ENCODE measurements at places on chromosomes 2 and 18.

DNA sequence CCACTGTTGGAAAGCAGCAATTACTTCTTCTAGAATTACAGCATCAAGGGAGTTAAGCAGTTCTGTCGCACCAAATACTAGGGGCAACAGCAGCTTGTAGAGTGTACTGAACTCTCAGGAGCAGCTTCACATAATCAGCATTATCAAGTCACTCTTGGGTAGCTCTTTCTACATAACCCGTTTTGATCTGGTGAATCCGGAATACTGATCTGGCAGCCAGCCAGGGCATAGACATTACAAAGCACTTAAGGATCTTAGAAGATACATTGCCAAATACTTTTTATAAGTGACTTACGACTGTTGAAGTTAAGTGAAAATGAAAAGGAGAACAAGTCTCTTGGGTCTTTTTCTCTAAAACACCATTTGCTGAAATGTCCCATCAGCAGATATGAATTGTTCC is 73.2 kb upstream of the NETO1 start:
- DNase-seq, result no peak

DNA sequence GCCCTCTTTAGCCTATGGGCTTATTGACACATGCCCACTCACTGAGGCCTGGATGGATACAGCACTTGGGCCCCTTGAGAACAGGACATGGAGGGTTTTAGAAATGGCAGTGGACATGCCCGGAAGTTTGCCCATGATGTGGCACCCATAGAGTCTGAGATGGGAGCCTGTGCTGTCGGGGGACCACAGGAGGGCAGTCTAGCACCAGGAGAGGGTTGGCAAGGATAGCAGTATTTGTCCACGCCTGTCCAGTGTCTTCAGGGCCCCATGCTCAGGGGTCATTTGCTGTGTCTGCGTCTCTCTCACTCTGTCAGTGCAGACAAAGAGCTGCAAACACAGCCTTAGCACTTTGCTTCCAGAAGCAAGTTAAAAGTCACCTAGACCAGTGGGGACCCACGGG is 48.7 kb downstream of the IL1RL2 start:
- DNase-seq, result no peak

GRCh38 chr18:11037533-11038240 is 111.7 kb downstream of the PIEZO2 start:
- DNase-seq, result no peak

DNA sequence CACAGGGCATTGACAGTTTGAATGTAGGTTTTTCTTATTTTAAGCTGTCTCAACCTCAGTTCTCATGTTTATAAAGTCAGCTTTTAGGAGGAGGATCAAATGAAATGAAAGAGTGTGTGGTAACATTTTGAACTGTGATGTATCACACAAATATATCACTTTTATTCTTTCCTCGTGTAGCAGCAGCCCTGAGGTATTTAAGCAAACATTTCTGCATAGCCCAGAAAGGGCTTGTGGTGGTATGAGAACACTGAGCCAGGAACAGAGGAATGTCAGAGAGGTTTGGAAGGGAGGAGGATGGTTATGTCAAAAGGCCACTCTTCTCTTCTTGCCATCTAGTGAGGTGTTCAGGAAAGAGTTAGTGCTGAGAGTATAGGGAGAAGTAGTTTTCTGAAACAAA is 150.2 kb downstream of the PARD3B start:
- no peak for DNase-seq

- peak; percentile 69 for DNase-seq
These were observed 149.6 kb downstream of the IRS1 start for GRCh38 chr2:226649871-226650660.

GRCh38 chr2:28754321-28754720 is 2.7 kb downstream of the PPP1CB start:
- no peak for DNase-seq

All from breast epithelium (tissue), 4 donors.